ENCODE measurements at places on chromosomes 12 and 14.
A peak's percentile ranks its signal among the peaks of the same experiment; 100 is the strongest.

DNA sequence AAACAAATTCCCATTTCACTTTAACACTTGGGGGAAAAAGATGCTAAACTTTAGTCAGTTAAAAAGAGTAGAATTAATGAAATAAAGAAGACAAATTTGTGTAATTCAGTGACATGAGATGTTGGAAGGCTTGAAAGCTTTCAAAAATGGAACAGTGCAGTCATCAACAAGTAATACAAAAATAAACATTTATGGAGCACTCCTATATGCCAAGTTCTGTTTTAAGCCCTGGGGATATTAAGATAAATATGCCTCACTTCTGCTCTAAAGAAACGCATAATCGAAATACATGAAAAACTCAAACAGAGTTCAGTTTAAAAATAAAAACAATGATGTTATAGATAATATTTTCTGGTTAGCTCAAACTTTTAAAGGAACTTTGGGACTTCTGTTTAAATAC, 93.0 kb downstream of the KCNH5 start:
- H3K4me3 ChIP-seq: no peak overlapping the region
- H3K36me3 ChIP-seq: no peaks in the 10 kb centered on the region
- peaks cover 13% of the 10 kb centered on the region for H3K4me1 ChIP-seq

DNA sequence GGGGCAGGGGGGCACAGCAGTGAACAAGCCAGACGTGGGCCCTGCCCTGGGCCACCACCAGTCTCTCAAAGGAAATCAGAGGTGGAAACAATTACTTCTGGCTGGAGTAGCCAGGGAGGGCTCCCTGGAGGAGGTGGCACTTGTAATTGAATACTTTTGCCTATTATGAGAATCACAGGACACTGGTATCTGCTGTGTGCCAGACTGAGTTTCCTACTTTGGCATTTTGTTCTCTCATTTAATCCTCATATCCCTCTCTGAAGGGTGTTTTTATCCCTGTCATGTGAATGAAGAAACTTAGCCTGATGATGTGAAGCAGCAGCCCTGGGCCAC, 7.2 kb downstream of the FAM222A start:
- no peak for DNase-seq
- H3K4me1 ChIP-seq: no peaks in the 10 kb centered on the region
- H3K27me3 ChIP-seq: peaks cover 25% of the 10 kb centered on the region
- no peak overlapping the region for H3K27ac ChIP-seq
- H3K4me3 ChIP-seq: no peak overlapping the region
- no peaks in the 10 kb centered on the region for H3K36me3 ChIP-seq

- H3K4me1 ChIP-seq: no peaks in the 10 kb centered on the region
- H3K27me3 ChIP-seq: peaks cover 54% of the 10 kb centered on the region
- no peak overlapping the region for H3K27ac ChIP-seq
- H3K36me3 ChIP-seq: no peaks in the 10 kb centered on the region
- H3K4me3 ChIP-seq: no peak overlapping the region
Observed at GRCh38 chr12:111085096-111085495, 164.7 kb upstream of the MYL2 start.

DNA sequence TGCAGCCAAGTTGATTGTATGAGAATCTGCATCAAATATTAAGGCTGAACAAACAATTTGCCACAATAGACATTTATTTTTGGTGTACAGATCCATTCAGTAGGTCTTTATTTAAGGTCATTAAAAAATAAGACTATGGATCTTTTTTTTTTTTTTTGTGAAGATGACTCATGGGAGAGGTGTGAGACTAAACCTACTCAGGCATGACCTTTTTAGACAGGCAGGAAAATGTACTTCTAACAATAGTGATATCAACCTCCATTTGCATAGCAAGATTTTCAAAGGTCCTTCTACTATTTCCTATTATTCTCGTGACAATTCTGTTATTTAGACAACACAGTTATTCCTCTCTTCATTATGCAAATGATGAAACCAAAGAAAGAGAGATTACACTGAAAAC, 39.9 kb upstream of the PTPRR start:
- H3K4me3 ChIP-seq: no peak overlapping the region
- H3K27ac ChIP-seq: no peak overlapping the region
- H3K27me3 ChIP-seq: no peaks in the 10 kb centered on the region
- H3K4me1 ChIP-seq: no peaks in the 10 kb centered on the region

DNA sequence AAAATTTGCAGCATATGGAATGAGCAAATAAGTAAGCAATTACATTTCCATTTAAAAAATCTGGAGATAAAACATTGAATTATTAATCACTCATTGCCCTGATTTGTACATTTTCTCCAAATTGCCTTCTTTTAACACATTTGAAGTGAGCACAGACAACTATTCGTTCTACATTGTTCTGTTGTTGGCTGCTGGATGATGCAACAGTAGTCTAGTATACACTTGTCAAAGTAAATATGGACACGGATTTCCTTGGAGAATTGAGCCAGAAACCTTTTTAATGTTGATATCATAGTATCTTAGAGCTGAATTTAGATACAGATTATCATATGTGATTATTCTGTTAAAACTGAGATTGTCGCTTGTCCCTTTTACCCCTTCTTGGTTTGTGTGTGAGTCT, 188.2 kb downstream of the FUT8 start:
- no peak for DNase-seq
- no peaks in the 10 kb centered on the region for H3K36me3 ChIP-seq
- H3K27me3 ChIP-seq: no peaks in the 10 kb centered on the region
- H3K27ac ChIP-seq: no peak overlapping the region
- H3K4me1 ChIP-seq: peaks cover 19% of the 10 kb centered on the region

DNA sequence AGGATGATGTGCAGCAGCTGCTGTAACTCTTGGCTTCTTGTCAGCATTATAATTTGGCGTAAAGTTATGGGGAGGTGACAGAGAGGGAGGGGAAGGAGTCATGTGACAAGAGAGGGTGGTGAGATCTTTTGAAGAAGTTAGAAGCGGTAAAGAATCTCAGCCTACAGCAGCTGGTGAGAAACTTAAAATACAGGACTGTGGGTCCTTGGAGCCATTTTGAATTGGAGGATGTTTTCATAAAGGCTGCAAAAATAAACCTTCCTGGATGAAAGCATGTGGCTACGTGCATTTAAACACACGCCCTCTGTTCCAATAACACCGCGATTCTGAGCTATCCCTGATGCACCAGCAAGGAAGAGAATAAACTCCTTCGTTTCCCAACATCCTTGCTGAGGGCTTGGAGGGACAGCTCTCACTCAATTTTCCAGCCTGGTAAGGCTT, 133.7 kb downstream of the TMEM30B start:
- DNase-seq: no peak
- peaks cover 68% of the 10 kb centered on the region for H3K4me1 ChIP-seq
- H3K36me3 ChIP-seq: peaks cover 20% of the 10 kb centered on the region
- no peaks in the 10 kb centered on the region for H3K27me3 ChIP-seq

DNA sequence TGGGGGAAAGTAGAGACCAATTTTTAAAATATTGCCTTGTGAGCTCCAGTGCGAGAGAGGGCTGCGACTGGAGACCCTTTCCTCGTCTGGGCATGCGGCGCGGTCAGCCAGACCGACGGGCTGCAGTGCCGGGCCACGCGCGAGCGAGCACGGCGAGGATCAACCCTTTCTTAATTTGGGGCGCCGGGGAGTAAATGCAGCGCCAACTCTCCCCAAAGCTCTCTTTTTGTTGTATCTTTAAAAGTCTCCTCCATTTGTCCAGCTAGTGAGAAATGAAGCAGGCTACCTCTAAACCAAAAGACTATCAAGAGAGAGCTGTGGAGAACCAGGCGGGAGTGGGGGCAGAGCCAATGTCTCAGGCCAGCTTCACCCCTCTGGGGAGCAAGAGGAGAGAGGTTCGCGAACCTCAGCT, 1.4 kb downstream of the SIX1 start:
- peak overlapping the region; percentile 84 for H3K27ac ChIP-seq
- peaks cover 22% of the 10 kb centered on the region for H3K27me3 ChIP-seq
- no peaks in the 10 kb centered on the region for H3K36me3 ChIP-seq
- H3K4me1 ChIP-seq: peaks cover 76% of the 10 kb centered on the region
- no peak for DNase-seq

DNA sequence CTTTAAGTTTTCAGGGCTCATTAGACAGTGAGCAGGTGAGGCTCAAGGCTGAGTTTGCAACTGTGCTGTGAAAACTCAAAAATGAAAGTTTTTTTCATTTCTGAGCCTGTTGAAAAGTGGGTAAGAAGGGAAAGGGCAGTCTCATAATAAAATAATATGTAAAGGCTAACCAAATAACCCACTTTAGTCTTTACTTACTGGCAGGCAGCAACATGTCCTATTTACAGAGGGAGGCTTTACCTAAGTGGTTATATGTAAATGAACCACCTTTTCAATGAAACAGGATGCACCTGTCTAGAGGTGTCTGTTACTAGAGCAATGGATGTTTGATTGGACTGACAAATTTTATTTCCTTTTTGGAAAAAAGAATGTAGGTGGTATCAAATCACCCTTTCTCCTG, 158.0 kb downstream of the ETV6 start:
- peaks cover 3% of the 10 kb centered on the region for H3K4me1 ChIP-seq
- DNase-seq: no peak
- H3K4me3 ChIP-seq: no peak overlapping the region
- H3K36me3 ChIP-seq: peaks cover 9% of the 10 kb centered on the region
- no peak overlapping the region for H3K27ac ChIP-seq

- H3K27ac ChIP-seq: no peak overlapping the region
- peaks cover 61% of the 10 kb centered on the region for H3K4me1 ChIP-seq
- no peak for DNase-seq
Observed at GRCh38 chr12:93580682-93581081, 8.2 kb downstream of the SOCS2 start.

GRCh38 chr14:95185033-95185766, 27.9 kb upstream of the DICER1 start:
- H3K36me3 ChIP-seq: no peaks in the 10 kb centered on the region
- DNase-seq: no peak
- no peak overlapping the region for H3K27ac ChIP-seq
- no peaks in the 10 kb centered on the region for H3K4me1 ChIP-seq
- H3K27me3 ChIP-seq: peaks cover 3% of the 10 kb centered on the region

GRCh38 chr12:15931590-15932053, 20.5 kb downstream of the DERA start:
- no peaks in the 10 kb centered on the region for H3K27me3 ChIP-seq
- no peak for DNase-seq
- peak overlapping the region; percentile 8 for H3K27ac ChIP-seq

DNA sequence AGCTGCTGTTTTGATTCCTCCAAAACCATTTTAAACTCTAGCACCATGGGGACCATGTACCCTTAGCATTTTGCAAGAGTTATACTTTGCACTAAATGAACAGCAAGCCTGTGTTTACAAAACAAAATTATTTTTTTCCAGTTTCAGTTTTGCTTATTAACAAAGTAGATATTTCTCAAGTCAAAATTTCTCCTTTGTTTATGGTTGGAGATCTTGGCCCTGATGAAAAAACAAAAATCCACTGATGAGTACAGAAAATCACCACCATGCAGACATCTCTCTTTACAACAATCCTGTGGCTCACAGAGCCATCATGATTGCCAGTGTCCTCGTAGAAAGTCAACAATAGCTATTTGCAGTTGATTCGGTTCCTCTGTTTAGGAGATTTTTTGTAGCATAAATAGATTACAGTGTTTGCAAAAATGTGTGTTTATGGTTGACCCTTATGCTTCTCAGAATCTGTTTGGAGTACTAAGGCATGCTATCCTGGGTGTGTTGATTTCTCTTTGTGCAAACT, 201.1 kb upstream of the NUDT4 start:
- peak overlapping the region; percentile 1 for H3K4me3 ChIP-seq
- peak overlapping the region; percentile 76 for H3K27ac ChIP-seq
- no peaks in the 10 kb centered on the region for H3K36me3 ChIP-seq
- no peak for DNase-seq
- peaks cover 45% of the 10 kb centered on the region for H3K4me1 ChIP-seq

- no peak overlapping the region for H3K27ac ChIP-seq
- H3K4me1 ChIP-seq: no peaks in the 10 kb centered on the region
- peaks cover 3% of the 10 kb centered on the region for H3K27me3 ChIP-seq
- H3K36me3 ChIP-seq: no peaks in the 10 kb centered on the region
- H3K4me3 ChIP-seq: no peak overlapping the region
Observed at GRCh38 chr14:93462479-93462878, 31.7 kb downstream of the UNC79 start.

DNA sequence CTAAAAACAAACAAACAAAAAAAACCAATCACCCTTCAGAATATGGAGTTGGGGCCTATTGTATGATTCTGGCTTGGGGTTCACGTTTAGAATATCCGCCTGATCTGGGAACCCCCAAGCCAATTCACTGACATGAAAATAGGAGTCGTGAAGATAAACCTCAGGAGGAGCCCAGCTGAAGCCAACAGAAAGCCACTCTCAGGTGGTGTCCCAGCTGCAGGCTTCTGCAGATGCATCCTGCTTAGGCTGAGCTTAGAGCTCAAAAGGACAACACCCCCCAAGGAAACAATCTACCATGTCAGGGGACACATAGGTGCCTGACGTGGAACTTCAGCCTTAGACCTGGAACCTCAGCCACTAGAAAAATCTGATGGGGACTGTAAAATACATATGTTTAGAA, 51.9 kb downstream of the SYNE3 start:
- H3K27ac ChIP-seq: no peak overlapping the region
- DNase-seq: no peak
- peaks cover 10% of the 10 kb centered on the region for H3K36me3 ChIP-seq
- H3K4me3 ChIP-seq: no peak overlapping the region
- peaks cover 15% of the 10 kb centered on the region for H3K4me1 ChIP-seq
- H3K27me3 ChIP-seq: peaks cover 7% of the 10 kb centered on the region

GRCh38 chr14:23816371-23816770, 137.2 kb upstream of the DHRS4 start:
- H3K4me1 ChIP-seq: no peaks in the 10 kb centered on the region
- no peaks in the 10 kb centered on the region for H3K36me3 ChIP-seq
- no peak overlapping the region for H3K27ac ChIP-seq
- peaks cover 14% of the 10 kb centered on the region for H3K27me3 ChIP-seq
- no peak for DNase-seq

DNA sequence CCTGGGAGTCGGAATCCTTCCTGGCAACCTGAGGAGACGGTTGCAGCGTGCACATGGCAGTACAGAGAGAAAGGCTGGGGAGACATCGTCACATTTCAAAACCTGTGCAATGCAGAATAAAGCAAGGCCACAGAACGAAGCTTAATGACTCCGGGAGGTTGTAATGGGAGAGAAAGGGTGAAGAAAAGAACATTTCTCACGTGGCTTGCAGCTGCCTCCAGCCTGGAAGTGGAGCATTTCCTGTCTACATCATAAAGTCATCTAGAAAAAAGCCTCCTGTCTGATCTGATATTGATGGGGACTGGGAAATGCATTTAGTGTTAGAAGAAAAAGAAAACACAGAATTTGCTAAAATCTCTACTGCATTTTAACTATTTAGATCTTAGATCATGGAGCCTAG, 209.3 kb downstream of the TMEM132C start:
- no peak overlapping the region for H3K4me3 ChIP-seq
- peaks cover 12% of the 10 kb centered on the region for H3K36me3 ChIP-seq
- H3K4me1 ChIP-seq: no peaks in the 10 kb centered on the region

DNA sequence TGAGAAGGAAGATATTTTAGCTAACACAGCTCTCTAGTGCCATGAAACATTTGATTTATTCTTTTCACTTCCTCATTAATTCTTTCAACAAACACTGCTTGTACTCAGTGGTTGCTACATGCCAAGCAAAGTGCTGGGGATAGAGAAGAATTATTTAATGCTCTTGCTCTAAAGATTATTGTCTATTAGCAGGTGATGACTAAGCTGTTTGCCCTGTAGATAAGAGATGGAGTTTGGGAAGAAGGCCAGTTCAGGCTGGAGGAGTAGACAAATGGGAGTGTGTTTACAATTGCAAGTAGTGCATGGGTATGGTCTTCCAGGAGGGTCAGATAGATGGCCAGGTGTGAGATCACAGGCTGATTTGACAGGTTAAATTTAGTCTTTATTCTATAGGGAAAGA, 99.8 kb upstream of the SEL1L start:
- H3K4me1 ChIP-seq: no peaks in the 10 kb centered on the region
- H3K27ac ChIP-seq: no peak overlapping the region
- H3K4me3 ChIP-seq: no peak overlapping the region
- no peaks in the 10 kb centered on the region for H3K27me3 ChIP-seq
- no peak for DNase-seq

Data from HFFc6 (cell line).